Cardiac muscle cell (in vitro differentiated cells and primary cell): ENCODE measurements at places on chromosomes 11 and 22. TPM values are rescaled to one million over a fixed set of nuclear protein-coding genes. Genes with fewer than 3 reads are reported as not detected.
A peak's percentile ranks its signal among the peaks of the same experiment; 100 is the strongest.

DNA sequence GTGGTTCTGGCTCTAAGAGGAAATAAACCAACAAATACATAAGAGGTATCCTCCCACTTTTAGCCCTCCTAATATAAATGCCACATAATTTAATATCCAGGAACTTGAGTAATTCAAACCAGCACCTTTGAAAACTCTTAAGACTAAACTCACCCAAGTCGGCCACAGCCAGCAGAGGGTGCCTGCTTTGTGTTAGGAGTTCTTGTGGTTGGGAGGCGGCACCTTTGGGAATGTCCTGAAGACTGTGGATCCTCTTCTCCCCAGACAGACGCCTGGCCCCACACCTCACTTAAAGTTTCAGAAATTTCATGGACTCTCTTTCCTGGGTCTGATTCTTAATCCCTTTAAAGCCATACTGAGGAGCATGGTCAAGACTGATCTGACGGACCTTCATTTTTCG is 169.0 kb downstream of the TBC1D22A start:
- no peaks in the 10 kb centered on the region for H3K4me1 ChIP-seq
- no peaks in the 10 kb centered on the region for H3K27me3 ChIP-seq
- no peak overlapping the region for H3K4me3 ChIP-seq
- H3K36me3 ChIP-seq, result no peaks in the 10 kb centered on the region

Gene SCUBE1
- polyA plus RNA-seq, result 2.1 and 8.7 TPM in 2 replicates

DNA sequence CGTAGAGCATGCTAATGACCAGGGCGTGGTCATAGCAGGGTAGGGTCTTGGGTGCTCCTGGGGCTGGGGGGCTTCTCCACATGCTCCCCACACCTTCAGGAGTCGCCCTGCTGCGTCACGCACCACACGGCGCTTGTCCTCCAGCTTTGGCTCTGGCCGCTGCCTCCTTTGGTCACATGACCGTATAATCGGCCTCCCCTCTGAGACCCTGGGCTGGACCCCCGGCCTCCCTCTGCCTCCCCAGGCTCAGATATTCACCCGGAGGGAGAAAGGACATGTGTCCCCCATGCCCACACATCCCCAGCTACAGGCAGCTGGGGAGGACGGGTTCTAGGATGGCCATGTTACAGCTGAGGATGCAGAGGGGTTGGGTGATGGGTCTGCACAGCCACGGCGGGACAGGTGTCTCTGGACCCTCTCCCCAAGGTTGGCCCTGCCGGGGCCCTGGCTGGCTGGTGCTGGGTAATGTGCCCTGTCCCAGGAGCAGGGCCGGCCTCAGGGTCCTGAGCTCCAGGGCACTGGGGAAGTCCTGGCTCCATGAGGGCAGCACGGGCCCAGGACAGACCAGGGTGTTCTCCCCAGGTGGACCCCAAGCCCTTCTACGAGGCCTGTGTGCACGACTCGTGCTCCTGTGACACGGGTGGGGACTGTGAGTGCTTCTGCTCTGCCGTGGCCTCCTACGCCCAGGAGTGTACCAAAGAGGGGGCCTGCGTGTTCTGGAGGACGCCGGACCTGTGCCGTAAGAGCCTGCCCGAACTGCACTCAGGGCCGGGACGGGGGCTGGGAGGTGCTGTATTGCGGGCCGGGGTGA is 14.5 kb downstream of the MUC2 start:
- no peaks in the 10 kb centered on the region for H3K4me1 ChIP-seq
- no peak overlapping the region for H3K4me3 ChIP-seq
- no peaks in the 10 kb centered on the region for H3K36me3 ChIP-seq
- DNase-seq, result no peak
- no peaks in the 10 kb centered on the region for H3K27me3 ChIP-seq

Gene CWC15
- 77.8 and 99.2 TPM in 2 replicates for polyA plus RNA-seq

DNA sequence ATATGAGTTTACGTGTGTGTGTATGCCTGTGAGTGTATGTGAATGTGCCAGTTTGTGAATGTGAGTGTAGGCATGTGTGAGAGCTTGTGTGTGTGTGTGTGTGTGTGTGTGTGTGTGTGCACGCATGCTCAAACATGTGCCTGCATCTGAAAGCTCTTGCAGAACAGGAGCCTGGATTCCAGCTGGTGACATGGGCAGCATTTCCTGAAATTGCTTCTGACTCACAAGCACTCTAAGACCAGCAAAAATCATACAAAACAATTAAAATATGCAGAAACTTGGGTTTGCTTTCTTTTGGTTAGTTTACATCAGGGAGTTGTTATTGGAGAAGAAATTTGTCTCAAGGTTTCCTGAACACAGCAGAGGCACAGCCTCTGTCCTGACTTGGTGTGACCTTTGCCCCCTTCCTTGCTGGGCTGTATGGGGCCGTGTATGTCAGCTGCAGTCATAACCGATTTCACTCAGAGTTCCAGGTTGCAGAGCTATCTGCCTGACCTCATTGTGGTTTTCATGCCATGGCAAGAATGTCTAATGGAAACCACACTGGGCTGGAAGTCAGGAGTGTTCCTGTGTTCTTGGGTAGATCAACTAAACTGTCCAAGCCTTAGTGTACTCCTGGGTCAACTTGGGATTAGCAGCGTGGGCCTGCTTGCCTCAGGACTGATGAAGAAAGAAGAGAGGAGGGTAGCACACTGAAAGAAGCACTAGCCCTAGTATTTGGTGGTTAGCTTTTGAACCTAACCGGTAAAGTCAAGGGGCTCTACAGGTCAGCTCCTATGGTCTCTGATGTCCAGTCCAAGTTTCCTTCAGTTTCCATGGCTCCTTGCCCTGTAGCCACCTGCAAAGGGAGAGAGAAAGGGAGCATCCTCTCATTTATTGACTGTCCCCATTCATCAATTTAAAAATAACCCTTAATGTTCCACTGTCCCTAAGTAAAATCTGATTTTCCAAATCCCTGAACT is 143.7 kb downstream of the SNX19 start:
- no peaks in the 10 kb centered on the region for H3K36me3 ChIP-seq
- no peak overlapping the region for H3K27ac ChIP-seq
- H3K27me3 ChIP-seq, result no peaks in the 10 kb centered on the region

Gene CEND1
- polyA plus RNA-seq, result 1.7 and 8.2 TPM in 2 replicates

- peaks cover 38% of the 10 kb centered on the region for H3K4me1 ChIP-seq
- peak overlapping the region; percentile 85 for H3K27ac ChIP-seq
- DNase-seq, result no peak
- no peaks in the 10 kb centered on the region for H3K36me3 ChIP-seq
Observed at GRCh38 chr22:17265649-17266248, 46.5 kb upstream of the ADA2 start.

Gene SAA1
- polyA plus RNA-seq, result 0.31 and 2.3 TPM in 2 replicates

DNA sequence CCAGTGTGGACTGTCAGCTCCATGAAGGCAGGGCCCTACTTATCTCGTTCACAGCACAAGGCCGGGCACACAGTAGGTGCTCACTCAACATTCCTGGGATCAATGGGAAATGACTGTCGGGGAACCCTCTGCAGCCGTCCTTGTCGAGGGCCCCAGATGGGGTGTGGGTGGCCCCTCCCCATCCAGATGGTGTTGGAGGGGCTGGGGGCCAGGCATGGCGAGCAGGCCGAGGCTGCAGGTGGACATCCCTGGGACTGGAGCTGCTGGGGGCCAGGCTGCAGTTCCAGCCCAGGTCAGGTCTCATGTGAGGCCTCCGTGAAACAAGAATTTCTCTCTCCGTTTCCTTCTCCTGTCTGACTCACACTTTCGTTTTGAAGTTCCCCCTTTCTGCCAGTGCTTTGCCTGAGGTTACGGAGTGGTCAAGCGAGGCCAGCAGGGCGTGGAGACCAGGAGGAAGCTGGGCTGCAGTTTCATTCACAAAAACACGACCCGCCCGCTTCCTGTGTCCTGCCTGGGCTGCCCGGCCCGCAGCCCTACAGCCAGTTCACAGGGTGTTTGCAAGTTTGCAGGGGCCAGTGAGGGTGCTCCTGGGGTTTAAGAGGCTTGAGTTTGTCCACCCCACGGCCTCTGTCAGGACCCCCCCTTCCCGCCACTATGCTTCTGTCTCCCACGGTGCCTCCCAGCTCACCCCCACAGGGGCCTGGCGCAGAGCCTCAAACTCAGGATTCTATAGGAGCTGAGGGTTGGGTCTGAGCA is 4.5 kb downstream of the MYEOV start:
- H3K4me3 ChIP-seq, result no peak overlapping the region
- DNase-seq, result no peak
- H3K4me1 ChIP-seq, result no peaks in the 10 kb centered on the region
- H3K36me3 ChIP-seq, result no peaks in the 10 kb centered on the region

DNA sequence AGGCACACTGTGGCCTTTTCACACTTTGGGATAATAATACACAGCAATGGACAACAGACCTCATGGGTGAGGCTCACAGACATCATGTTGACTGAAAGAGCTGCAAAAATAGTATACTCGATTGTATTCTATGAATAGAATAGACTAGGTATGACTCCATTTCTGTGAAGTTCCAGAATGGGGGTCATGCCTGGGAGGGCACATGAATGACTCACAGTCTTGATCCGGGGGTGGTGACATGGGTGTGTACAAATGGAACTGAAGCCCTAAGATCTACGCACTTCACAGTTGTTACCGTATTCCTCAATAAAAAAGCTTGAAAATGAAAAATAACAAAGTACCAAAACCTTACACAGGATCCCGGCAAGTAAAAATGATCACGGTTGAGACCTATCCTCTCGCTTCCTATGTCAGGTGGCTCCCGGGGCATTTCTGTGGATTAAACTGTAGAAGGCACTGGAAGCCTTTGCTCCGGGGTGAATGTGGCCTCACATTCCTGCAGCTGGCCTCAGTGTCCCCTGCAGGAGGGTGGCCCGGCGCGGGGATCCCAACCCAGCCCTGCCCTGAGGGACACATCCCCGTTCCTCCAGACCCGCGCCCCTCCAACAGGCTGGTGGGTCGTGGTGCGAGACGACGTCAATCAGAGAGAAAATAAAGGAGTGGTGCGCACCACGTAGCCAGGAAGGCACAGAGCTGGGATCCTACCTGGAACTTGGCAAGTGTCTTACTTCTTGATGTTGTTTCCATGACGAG is 75.9 kb downstream of the NECTIN1 start:
- no peak overlapping the region for H3K4me3 ChIP-seq
- no peak for DNase-seq
- no peaks in the 10 kb centered on the region for H3K36me3 ChIP-seq
- H3K4me1 ChIP-seq, result no peaks in the 10 kb centered on the region
- no peaks in the 10 kb centered on the region for H3K27me3 ChIP-seq

- peak; percentile 79 for DNase-seq
- H3K36me3 ChIP-seq, result no peaks in the 10 kb centered on the region
- H3K27ac ChIP-seq, result peak overlapping the region; percentile 59
- no peak overlapping the region for H3K4me3 ChIP-seq
- no peaks in the 10 kb centered on the region for H3K27me3 ChIP-seq
Observed at GRCh38 chr11:12842933-12843636, 166.0 kb upstream of the RASSF10 start.

- DNase-seq, result no peak
- H3K4me3 ChIP-seq, result peak overlapping the region; percentile 34
- peaks cover 25% of the 10 kb centered on the region for H3K27me3 ChIP-seq
- H3K27ac ChIP-seq, result no peak overlapping the region
- no peaks in the 10 kb centered on the region for H3K4me1 ChIP-seq
Observed at GRCh38 chr22:49999946-50000586, 12.5 kb downstream of the IL17REL start.

Gene HSCB
- 14.6 and 27.0 TPM in 2 replicates for polyA plus RNA-seq

GRCh38 chr11:82586581-82586980 is 147.1 kb downstream of the FAM181B start:
- H3K36me3 ChIP-seq, result no peaks in the 10 kb centered on the region
- H3K4me1 ChIP-seq, result no peaks in the 10 kb centered on the region
- H3K27ac ChIP-seq, result no peak overlapping the region
- no peak for DNase-seq
- no peaks in the 10 kb centered on the region for H3K27me3 ChIP-seq
- H3K4me3 ChIP-seq, result no peak overlapping the region

Gene ARHGAP42
- polyA plus RNA-seq, result 64.8 and 91.3 TPM in 2 replicates

Gene OR51B2
- polyA plus RNA-seq, result not detected in 2 replicates

GRCh38 chr11:22479208-22479607 is 141.0 kb downstream of the SLC17A6 start:
- H3K36me3 ChIP-seq, result no peaks in the 10 kb centered on the region
- H3K27ac ChIP-seq, result no peak overlapping the region
- peaks cover 6% of the 10 kb centered on the region for H3K4me1 ChIP-seq
- H3K4me3 ChIP-seq, result no peak overlapping the region
- no peak for DNase-seq

Gene ASCC2
- 42.8 and 49.7 TPM in 2 replicates for polyA plus RNA-seq

DNA sequence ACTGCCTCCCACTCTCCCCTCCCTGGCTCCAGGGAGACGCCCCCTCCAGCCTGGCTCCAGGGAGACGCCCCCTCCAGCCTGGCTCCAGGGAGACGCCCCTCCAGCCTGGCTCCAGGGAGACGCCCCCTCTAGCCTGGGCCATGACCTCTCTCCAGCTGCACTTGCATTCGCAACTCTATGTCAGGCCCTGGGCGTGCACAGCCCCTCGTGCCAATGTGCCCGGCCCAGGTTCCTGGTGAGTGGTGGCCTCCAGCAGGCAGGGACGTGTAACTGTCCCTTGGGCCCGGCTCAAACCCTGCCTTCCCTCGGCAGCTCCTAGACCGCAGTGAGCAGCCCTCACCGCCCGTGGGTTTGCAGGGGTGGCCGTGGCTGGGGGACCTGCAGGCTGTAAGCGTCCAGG is 6.9 kb downstream of the MUC6 start:
- no peak overlapping the region for H3K27ac ChIP-seq
- H3K4me3 ChIP-seq, result no peak overlapping the region
- DNase-seq, result no peak
- H3K4me1 ChIP-seq, result no peaks in the 10 kb centered on the region
- no peaks in the 10 kb centered on the region for H3K27me3 ChIP-seq

Gene APOA1
- 59.0 and 117 TPM in 2 replicates for polyA plus RNA-seq

DNA sequence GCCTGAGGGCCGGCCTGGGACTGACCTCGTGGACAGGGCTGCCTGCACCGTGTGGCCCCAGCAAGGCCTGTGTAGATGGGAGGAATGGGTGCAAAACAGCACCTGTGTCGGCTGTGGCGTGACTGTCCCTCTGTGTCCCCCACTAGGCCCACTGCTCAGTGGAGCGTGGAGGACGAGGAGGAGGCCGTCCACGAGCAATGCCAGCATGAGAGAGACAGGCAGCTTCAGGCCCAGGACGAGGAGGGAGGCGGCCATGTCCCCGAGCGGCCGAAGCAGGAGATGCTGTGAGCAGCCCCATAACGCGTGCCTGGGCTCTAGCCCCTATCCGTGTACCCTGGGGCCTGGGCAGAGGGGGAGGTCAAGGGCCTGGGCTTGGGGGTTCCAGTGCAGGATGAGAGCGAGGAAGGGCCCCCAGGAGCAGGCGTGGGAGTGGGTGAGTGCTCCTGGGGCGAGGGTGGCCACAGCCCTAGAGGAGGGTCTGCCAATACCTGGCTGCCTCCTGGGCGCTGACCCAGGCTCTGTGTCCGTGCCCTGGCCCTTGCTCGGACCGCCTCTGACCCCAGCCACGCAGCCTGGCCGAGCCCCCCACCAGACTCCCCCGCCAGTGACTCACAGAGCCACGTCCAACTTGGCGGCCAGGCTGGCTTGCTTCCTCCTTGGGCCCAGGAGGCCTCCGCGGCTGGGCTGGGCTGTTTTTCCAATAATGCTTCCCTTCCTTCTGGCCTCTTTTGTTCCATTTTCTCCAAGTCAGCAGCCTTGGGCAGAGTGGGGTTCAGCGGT is 11.6 kb downstream of the PRR33 start:
- no peaks in the 10 kb centered on the region for H3K36me3 ChIP-seq
- no peaks in the 10 kb centered on the region for H3K4me1 ChIP-seq
- H3K4me3 ChIP-seq, result no peak overlapping the region
- peak; percentile 71 for DNase-seq
- H3K27me3 ChIP-seq, result no peaks in the 10 kb centered on the region

- peak overlapping the region; percentile 51 for H3K27ac ChIP-seq
- no peaks in the 10 kb centered on the region for H3K36me3 ChIP-seq
- H3K4me3 ChIP-seq, result no peak overlapping the region
Observed at GRCh38 chr11:117909611-117910382, 19.4 kb downstream of the TMPRSS13 start.

Gene TBX1
- polyA plus RNA-seq, result 0.71 and 0.84 TPM in 2 replicates
